ENCODE measurements at places on chromosomes 6 and 20.

GRCh38 chr6:62354261-62354660 lies 68.2 kb upstream of the KHDRBS2 start:
- DNase-seq: no peak

DNA sequence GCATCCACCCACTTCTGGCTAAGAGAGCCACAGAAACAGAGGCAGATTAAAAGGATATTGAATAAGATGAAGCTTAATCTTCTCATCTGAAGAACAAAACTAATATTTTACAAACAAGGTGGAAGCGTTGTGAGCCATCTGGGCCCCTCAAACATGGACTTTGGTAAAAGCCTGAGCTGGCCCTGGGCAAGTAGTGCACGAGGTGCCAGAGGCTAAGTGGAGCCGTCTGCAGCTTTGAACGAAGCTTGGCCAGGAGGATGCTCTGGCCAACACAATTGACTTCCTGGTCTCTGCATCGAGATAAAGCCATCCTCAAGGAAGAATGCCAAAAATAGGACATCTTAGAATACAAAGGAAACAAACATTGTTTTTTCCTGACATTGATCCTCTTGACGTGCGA lies 53.2 kb upstream of the PLEKHG1 start:
- DNase-seq: no peak

DNA sequence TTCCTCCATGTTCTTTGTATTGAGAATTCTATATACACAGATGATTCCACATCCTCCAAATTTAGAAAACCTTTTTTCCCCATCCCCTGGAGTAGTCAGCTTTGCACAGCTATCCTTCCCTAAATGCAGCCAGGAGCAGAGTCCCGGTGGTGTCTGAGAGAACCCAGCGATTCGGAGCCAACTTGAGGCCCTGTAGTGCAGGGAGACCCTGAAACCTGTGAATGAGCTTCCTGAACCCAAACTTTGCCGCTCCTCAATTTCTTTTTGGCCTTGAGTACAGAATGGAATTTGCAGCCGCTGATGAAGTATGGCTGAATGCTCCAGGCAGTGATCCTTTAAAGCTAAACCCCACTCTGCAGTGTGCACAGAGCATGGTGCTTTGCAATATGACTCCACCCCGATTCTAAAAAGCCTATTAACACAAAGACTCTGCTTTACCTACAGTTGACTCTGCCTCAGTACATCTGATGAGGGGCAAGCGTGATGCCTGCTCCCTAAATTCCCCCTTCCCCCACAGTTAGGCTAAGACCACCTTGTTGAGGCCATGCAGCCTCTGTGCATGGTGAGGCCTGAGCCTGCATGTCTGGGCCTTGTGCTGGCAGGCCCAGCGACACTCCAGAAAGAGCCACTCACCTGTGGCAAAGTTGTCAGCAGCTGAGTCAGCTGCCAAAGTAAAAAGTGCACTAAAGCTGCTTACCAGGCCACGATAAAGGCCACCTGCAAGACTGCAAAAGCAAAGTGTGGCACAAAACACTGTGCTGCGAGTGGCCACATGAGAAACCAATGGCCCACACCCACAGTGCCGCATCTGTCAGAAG lies 82.1 kb downstream of the PLEKHG1 start:
- DNase-seq: no peak

DNA sequence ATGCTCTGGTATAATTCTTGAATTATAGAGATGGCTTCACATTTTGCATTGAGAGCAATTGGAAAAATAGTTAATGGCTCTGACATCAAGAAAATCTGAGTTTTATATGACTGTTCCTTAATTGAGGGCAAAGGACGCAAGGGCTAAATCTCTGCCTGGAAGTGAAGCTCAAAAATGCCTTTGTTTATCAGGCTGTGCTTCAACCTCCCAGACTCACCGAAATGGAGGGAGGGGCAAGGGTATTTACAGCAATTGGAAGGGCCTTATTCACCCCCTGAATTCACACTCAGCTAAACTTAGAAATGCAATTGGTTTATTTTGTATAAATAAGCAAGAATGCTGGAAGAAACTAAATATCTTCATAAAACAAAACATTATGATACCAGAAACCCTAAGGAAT lies 737.2 kb upstream of the MMS22L start:
- DNase-seq: no peak
